ENCODE measurements at places on chromosomes 2 and 18.

DNA sequence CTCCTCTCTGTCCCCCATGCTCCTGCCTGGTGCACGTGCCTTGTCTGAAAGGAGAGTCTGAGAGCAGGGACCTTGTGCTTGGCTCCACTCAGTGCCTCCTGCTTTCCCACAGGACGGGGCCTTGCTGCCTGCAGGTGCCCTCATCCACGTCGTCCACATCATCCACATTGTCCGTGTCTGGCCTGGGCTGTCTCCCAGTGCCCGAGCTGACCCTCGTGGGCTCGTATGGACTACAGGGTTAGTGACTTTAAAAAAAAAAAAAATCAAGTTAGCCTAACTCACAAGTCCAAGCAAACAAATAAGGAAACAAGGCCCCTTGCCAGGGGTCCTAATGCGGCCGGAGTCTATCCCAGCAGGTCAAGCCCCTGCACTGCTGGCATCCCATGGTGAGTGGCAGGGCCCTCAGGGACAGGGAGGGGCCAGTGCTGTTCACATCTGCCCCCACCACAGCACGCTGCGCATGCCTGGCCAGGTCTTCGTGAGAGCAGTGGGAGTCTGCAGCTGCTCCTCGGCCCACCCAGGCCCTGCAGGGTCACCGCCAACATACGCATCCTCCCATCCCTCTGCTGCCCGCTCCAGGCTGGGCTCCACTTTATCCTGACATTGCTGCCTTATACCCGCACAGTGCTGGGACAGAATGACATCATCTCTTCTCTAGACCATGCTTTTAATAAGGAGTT lies 232.6 kb downstream of the NDUFA10 start:
- DNase-seq, result no peak

GRCh38 chr2:239129147-239129920 lies 271.5 kb downstream of the HDAC4 start:
- no peak for DNase-seq

DNA sequence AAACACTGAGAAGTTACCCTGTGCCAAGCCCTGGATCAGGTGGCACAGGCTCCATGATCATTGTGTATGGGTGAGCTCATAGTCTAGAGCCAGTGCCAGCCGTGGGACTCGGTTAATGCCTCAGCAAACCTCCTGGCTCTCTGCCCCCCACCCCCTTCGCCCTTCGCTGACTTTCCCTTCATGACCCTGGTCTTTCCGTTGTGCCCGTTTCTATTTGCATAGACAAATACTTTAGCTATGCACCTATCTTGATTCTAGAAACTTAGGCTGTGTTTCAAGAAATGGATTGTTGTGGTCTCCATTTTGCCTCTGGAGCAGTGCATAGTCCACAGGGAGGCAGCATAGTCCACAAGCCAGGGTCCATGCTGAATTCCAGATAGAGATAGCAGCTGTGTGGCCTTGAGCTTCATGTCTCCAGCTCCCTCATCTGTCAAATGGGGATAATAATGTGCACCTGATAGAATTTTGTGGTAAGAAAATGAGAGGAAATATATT lies 44.8 kb upstream of the KDM3A start:
- DNase-seq, result no peak

- DNase-seq, result no peak
Observed at GRCh38 chr2:231568785-231569435, 23.8 kb upstream of the TEX44 start.

DNA sequence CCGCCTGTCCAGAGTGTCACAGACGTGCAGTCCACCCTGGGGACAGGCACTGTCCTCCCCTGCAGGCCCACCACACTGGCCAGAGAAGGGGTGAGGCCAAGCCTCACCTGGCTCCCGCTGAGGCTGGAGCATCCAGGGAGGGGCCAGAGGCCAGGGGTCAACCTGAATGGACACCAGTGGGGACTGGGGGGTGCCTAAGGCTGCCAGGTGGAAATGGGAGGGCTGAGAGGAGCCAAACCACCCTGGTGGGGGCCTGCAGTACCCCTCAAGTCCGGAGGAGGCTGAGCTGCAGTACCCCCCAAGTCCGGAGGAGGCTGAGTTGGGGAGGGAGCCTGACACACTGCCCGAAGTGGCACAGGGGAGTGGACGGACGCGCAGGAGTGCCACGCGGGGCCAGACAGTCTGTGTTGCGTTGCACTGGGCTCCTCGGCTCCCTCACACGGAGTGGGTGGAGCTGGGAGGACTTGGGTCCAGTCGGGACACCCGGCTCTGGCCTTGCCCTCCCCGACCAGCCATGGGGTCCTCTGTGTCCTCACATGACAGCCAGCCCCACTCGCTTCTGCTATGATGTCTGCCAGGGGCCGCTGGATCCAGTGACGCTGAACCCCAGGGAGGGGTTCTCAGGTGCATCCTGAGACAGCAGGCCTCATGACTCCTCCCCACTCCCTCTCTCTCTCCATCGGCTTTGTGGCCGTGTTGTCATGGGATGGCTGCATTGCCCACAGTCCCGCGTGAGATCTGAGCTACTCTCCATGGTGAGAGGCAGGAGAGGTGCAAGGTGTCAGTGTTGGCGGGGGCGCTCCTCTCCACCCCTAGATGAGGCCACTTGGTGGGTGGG lies 22.3 kb upstream of the GPC1 start:
- DNase-seq, result no peak

GRCh38 chr2:212921711-212922110 lies 229.7 kb downstream of the IKZF2 start:
- no peak for DNase-seq

DNA sequence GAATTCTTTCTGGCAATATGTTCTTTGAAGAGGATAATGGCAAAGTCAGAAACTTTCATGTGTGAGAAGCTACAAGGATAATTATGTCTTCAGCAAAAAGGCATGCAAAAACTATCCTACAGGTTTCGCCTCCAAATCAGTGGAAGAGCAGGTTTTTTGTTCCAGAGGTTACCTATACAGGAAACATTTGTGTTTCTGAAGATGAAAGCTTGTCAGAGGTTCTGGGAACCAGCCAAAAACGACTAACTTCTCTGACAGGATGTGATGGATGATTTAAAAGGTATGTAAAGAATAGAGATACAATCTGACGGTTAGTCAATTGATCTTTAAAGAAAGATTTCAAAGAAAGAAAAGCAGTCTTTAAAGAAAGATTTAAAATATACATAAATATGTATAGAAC lies 37.6 kb downstream of the RND3 start:
- DNase-seq, result no peak

DNA sequence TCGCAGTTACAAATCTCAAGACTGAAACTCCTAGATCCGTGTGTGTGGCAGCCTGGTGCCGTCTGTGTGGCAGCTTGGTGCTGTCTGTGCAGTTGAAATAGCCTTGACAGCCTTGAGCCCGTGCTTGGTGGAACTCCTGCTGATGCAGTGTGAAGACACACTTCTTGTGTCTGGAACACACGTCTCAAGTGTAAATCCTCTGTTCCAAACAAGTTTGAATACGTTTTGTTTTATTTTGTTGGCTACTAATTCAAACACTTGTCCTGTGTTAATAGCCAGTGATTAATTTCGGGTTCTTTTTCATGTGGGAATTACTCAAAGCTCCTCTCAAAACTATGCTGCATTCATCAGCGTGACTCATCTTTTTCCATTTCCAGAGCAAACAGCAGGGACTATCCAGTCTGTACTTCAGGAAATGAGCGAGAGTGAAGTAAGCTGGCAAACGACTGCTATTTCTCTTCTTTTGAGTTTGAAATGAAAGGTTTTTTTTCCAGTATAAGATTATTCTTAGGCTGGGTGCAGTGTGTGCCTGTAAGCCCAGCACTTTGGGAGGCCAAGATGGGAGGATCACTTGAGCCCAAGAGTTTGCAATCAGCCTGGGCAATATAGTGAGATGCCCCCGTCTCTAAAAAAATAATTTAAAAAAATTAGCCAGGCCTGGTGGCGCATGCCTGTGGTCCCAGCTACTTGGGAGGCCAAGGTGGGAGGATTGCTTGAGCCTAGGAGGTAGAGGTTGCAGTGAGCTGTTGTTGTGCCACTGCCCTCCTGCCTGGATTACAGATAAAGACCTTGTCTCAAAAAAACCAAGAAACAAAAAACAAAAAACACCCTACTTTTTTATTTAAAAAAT lies 152.9 kb downstream of the SPP2 start:
- DNase-seq, result no peak

GRCh38 chr2:118644190-118644589 lies 203.3 kb downstream of the EN1 start:
- DNase-seq, result no peak

DNA sequence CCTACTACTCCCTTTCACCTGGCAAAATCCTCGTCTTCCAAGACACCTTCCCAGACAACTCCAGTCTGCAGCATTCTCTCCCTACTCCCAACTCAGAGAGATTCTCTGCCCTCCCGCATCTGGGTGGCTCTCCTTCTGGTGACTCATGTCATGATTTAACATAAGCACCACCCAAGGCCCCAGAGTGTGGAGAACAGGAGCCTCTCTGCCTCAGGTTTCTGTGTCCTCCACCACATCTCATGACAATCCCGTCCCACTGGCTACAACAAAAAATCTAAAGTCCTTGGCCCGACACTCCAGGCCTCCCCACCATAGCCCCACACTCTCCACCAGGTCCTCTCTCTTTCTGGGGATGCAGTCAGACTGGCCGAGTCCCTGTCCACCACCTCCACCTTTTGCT lies 197.1 kb downstream of the BCL11A start:
- DNase-seq, result no peak

GRCh38 chr18:35197296-35197695 lies 43.5 kb upstream of the ZNF397 start:
- DNase-seq, result no peak

DNA sequence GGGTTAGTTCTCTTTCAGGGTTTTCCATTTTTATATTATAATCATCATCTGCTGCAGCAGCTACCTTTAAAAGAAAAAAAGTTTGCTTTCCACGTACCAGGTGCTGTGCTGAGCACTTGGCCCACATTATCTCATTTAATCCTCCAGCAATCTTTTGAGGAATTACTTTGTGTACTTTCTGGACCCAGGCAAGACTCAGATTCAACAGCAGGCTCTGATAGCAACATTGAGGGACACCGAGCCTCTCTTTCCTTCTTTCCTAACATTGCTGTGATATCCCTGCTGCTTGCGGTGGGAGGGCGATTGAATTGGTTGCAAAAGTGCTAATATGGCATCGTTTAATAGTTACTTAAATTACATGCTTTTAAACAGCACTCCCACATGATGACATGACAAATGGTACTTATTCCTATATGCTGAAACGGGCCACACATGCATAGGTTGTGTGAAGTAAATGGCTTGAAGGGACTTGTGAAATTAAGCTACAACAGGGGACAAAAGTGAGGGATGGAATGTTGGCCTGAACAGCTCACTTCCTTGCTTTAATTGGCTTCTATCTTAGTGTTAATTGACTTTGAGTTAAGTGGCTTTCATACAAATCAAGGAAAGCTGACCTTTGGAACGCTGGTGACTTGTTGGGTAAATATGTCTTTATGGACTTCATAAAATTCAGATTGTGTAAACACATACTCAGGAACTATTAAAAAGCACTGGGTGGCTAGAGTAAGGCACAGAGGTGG lies 21.2 kb downstream of the SPRED2 start:
- no peak for DNase-seq

GRCh38 chr2:185700883-185701282 lies 37.7 kb upstream of the FSIP2 start:
- no peak for DNase-seq

DNA sequence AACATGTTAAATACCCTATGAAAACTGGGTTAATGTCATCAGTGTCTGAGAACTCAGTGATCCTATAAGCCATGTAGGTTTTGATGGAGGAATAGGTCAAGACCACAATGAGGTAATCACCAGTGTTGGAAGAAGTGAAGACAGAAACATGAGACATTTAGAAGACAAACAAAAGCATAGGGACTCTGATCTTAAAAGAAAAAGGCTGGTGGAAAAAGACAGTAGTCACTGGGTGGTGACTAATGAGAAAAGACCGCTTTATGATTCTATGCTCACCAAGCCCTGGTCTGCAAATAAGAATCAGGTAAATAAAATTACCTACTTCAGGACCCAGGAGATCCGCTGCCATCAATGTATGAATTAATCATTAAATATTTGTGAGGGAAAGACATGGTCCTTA lies 271.9 kb downstream of the GPD2 start:
- no peak for DNase-seq

DNA sequence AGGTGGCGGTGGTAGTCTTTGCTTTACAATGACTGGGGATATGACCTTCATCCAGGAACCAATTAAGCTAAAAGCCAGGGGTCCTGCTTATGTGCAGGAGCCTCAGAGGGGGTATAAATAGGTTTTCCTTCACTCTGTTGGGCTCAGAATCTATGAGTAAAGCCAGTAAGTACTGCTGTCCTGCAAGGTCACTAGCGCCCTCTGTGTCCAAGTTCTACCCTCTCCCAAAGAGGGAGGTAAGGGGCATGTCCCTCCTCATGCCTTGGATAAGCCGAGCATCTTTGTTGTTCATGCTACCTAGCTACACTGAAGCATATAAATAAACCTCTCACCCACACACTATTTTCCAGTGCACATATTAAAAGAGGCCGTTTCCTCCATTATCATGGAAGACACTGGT lies 79.4 kb downstream of the SPRED2 start:
- DNase-seq, result no peak

DNA sequence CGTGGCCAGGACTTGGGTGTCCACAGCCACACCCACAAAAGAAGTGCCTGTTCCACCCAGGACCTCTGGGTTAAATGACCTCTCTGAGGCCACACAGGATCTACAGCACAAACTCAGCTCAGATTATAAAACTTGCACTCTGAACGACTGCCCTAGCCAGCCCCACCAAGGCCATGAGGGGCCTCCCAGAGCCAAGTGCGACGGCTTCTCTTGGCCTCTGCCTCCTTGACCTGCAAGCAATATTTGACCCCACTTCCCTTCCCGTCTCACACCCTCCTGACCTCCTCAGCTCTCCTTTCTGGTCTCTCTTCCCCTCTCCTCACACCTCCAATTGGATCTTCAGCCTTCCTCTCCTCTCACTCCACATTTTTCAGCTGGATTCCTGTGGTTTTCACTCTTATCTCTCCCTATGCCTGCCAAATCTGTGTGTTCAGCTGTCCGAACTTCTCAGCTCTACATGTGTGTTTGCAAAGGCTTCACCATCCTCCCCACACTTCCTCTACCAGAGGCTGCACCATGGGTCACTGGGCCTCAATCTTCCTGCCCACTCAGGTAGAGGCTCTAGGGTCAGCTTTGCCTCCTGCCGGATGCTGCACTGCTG lies 25.3 kb upstream of the STEAP3 start:
- no peak for DNase-seq

GRCh38 chr2:192197357-192197756 lies 2.6 kb upstream of the TMEFF2 start:
- no peak for DNase-seq

- no peak for DNase-seq
Observed at GRCh38 chr2:72083751-72084583, 63.7 kb downstream of the CYP26B1 start.

DNA sequence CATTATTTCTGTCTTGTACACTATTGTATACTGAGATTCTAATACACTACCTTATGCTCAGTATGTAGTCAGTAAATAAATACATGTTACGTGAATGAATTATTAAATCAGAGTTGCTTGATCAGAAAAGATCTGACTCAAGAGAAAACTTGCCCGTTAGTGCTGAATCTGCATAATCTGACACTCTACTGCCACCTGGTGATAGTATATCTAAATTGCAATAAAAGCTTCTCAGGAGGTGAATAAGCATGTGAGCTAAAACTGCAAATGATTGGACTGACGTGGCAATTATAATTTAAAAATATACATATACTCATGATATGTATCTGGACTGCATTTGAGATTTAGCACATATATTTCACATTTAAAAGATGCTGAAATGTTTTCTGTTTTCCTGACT lies 70.4 kb downstream of the KIAA1328 start:
- no peak for DNase-seq

- DNase-seq, result no peak
Observed at GRCh38 chr18:68177807-68178702, 536.9 kb downstream of the TMX3 start.

All from CD4-positive, alpha-beta T cell treated with Interleukin-15 for 1 hour (primary cell).